Muscle of arm (tissue), 14 donors: ENCODE measurements at places on chromosomes 12 and 14.
A peak's percentile ranks its signal among the peaks of the same experiment; 100 is the strongest.

DNA sequence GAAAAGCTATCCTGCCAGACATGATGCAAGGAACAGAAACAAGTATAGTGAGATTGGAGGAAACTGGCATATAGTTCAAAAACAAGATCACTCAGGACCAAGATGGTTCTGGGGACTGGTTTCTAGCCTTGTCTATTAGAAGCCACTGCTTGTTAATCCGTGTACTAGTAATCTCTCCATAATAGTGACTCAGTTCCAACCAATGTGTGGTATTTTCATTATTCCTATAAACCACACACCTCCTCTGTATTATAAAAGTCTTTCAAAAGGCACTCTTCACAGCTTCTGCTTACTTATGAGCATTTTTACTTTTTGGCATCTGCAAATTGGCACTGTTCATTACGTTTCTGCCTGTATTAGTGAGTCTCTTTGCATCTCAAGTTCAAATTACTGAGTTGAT lies 140.3 kb downstream of the SLC6A15 start:
- no peak for DNase-seq

- DNase-seq = no peak
Measured at GRCh38 chr14:84975241-84975902, 554.6 kb upstream of the FLRT2 start.

GRCh38 chr14:101762530-101763101 lies 1.1 kb downstream of the PPP2R5C start:
- no peak for DNase-seq

DNA sequence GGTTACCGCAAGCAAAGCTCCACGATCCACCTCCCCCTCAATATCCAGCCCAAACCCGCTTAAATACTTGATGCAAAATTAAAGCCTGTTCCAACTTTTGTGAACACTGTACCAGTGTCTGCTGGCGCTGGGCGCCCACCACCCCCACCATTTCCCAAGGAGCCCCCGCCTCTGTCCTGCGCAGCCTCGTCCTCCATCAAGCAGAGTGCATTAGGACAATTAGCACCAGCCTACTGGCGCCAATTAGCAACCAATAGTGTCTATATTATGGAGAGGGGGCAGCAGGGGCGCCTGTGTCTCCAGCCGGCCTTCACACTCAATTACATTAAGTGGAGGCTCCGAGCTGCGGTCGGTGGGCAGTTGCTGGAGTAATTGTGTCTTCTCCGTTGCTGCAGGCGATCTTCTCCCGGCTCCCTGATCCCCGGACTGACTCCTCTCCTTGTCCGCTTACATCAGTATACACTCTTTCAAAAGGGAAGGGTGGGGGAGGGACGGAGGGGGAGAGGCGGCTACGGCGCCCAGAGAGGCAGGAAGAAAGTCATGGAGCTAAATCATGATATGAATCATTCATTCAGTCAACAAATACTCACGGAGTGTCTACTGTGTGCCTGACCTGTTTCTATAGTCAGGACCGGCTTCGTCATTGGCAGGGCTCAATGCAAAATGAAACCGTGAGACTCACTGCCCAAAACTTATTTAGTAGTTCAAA lies 707.3 kb downstream of the MED13L start:
- DNase-seq = no peak

- no peak for DNase-seq
Measured at GRCh38 chr14:37253905-37254304, 56.2 kb downstream of the MIPOL1 start.

- no peak for DNase-seq
Measured at GRCh38 chr14:73726025-73726961, 12.1 kb upstream of the PNMA1 start.

- no peak for DNase-seq
Measured at GRCh38 chr12:48954841-48955501, 2.3 kb downstream of the ARF3 start.

DNA sequence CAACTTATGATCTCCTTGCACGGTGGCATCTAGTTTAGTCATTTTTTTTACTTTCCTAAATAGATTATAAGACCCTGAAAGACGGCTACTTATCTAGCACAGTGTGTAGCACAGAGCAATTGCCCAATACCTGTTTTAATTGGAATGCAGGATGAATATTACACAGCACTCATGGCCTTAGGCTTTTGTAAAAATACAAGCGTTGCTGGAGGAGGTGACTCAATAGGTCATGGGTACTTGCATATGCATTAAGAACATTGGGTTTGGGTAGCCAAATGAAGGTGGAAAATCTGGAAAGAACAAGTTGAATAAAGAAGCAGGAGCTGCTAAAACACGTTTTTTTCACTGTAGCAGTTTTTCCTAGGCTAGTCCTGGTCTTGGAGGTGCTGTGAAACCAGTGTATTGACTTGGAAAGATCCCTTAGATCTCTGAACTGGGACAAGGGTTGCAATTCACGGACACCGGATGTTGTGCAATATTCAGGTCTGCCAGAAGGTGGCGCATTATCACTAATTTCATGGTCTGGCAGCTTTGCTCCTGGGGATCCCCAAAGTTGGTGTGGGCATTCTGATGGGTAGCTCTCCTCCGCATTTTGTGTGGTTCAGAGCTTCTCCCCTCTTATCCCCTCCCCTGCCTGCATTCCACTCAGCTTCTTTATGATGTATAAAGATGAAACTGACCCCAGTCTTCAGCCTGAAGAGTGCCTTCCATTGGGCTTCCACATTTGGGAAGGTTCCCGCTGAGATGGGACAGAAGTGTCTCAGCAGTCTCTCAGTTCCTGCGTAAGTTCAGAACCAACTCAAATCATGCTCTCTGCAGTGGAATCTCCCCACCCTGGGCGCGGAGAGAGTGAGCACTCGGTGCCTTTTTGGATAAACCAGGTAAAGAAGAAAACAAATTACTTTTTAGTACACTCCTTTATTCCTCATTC lies 278.3 kb downstream of the NRXN3 start:
- DNase-seq = peak; percentile 6

DNA sequence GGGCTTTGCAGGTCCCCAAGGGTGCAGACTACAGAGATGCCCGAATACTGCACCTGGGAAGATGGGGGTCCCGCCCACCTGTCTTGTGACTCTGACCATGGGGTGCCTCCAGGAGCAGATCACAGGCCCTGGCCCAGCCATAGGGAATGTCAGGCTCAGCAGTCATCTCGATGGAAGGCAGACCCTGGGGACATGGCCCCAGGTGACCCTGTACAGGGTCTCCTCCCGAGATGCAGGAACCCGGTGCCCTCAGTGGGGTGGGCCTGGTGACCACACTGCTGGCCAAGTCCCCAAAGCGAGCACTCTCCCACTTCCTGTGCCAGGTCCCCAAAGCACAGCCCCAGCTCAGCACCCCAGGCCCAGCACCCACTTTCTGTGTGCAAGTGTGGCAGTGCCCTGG lies 903.7 kb upstream of the USP15 start:
- DNase-seq = no peak
